ENCODE measurements at places on chromosomes 3 and 15.

- no peak for DNase-seq
Observed at GRCh38 chr15:58221591-58222241, 83.5 kb downstream of the AQP9 start.

GRCh38 chr15:69486481-69487110 lies 34.0 kb downstream of the RPLP1 start:
- DNase-seq = no peak

DNA sequence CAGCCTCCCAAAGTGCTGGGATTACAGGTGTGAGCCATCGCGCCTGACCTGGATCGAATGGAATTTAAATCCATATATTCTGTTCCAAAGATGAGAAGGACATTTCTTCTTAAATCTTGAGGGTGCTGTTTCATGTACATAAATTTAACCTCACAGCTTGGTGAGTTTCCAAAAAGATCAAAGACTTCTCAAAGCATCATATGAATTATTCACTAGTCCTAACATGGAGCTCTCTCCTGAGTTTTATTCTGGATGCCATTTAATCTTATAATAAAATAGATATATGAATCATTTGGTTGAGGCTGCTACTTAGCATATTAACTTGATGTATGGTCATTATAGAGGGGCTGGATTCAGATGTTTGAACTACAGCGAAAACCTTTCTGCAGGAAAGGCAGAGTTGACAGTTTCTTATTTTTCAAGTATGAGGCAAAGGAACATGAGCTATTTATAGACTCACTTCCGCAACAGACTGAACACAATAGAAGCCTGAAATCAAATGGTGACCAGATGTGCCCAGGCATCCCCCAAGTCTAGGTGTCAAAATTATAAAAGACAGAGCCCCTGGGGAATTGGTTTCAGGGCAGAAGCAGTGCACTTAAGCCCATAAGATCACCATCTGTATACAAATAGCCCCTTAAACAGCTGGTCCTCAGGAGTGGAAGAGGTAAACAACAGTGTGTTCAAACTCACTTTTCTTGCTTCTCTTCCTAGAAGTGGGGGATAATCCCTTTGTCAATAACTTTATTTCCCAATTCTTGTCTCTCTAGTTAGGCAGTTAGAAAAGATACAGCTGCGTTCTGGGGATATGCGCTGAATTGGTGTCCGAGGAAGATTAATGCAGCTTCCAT lies 29.7 kb downstream of the STARD9 start:
- no peak for DNase-seq

DNA sequence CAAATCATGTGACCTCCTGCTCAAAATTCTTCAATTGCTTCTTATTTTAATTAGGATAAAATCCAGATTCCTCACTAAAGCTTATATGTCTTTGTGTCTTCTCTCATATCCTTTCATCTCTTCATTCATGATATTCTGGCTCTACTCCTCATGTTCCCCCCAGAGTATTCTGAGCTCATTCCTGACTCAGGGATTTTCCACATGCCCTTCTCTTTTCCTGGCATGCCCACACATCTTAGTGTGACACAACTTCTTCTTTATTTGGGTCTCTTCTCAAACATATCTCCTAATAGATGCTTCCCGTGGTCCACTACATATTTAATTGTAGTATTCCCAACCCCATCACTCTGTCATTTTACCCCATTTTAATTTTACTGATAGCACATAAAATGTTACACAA lies 15.2 kb upstream of the MBNL1 start:
- DNase-seq = no peak

DNA sequence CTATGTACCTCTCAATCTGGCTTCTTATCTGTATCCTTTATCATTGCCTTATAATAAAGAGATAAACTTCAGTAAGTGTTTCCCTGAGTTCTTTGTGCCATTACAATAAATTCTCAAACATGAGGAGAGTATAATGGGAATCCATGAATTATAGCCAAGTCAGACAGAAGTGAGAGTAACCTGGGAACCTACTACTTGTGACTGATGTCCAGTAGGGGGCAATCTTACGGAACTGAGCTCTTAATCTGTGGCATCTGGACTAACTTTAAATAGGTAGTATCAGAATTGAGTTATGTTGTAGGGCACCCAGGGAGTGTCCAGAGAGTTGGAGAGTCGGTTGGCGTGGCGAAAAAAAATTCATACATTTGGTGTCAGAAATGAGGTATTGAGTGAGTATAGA lies 542.6 kb downstream of the ZBBX start:
- DNase-seq = no peak

Measured in stimulated activated CD4-positive, alpha-beta T cell treated with anti-CD3 and anti-CD28 coated beads, Interleukin-1b, Interleukin-23, amount 100 ng/mL, for 24 hours (primary cell).